Osteoblast (primary cell): ENCODE measurements at places on chromosomes 11 and 22.

GRCh38 chr11:120425527-120425926, 86.0 kb upstream of the GRIK4 start:
- no peak for DNase-seq

- DNase-seq = peak; percentile 5
Measured at GRCh38 chr11:112253605-112254242, 6.9 kb downstream of the PLET1 start.

DNA sequence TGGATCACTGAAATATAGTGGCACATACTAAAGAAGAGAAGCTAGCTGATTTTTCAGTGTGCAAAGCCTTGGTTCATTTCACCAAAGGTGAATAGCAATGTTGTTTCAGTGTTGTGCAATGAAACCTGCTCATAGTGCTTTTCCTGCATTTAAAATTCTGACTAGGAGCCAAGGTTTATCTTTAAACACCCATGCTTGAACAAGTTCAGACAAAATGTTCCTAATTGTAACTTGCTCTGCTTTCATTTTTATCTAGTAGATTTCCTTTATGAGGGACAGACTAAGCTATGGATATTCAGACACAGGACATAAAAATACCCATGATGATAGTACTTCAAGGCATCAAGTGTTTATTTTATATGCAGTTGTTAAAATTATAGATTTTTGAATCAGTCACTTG, 47.7 kb downstream of the BBOX1 start:
- no peak for DNase-seq

DNA sequence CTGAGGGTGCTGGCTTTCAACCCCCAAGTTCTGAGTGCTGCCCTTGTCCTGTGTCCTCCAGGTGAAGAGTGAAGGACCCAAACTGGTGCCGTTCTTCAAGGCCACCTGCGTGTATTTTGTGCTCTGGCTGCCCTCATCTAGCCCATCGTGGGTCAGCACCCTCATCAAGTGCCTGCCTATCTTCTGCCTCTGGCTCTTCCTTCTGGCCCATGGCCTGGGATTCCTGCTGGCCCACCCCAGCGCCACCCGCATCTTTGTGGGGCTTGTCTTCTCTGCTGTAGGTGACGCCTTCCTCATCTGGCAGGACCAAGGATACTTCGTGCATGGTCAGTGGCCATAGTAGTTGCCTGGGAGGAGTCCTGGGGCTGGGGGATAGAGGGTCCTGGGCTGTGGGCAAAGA, 2.3 kb downstream of the TMEM86A start:
- DNase-seq = no peak

DNA sequence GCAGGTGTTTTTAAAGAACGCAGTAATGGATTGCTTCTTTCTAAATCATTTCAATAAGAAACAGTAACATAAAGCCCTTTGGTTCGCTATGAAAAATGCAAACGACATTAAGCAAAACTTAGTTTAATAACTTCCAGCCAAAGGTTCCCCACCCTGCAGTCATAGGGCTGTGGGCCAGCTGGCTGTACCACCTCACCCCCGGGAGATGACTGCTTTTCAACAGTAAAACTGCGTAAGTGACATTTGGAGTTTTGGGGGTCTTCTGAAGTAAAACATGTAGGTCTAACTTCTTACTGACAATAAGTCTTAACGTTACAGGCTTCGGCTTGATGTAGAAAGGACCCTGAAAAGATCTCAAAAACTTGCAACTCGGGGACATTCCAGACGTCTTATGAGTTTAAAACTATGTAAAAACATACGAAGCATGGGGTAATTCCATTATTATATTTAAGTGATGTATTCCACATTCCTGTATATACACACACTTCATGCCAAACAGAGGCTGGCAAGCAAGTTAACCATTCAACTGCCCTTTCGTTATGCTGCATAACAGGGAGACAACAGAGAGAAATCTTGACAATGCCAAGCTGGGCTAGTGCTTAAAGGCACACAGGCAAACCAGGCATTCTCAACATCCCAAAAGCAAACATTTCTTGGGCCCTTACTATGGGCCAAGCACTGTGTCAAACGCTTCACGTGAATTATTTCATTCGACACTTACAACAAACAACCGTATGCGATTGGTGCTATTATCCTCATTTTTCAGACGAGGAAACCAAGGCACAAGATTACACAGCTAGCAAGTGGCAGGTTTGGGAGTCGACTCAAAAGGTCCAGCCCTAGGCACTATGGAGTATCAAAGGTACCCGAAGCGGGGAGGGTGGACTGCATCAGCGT, 1.2 kb downstream of the MRTFA start:
- DNase-seq = peak; percentile 42

- DNase-seq = peak; percentile 79
Measured at GRCh38 chr11:47337229-47337924, 15.1 kb downstream of the MYBPC3 start.
